GM03348 (cell line): ENCODE measurements at places on chromosomes 16 and 17.

GRCh38 chr17:55466671-55467070 lies 44.6 kb downstream of the SMIM36 start:
- DNase-seq = no peak

DNA sequence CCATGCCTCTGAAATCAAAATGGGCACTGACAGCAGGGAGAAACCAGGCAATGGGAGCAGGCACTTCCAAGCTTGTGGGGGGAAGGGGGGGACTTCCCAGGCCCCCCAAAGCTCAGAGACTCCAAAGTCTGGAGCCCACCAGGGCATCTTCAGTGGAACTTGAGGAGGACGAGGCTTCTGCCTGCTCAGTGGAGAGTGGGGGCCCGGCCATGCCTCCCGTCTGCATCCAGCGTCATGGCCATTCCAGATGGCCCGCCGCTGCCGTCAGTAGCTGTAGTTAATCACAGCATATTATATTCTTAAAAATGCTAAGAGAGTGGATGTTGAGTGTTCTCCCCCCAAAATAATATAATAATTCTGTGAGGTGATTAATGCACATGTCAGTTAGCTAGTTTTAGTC lies 315.2 kb downstream of the KCNJ2 start:
- DNase-seq = no peak

DNA sequence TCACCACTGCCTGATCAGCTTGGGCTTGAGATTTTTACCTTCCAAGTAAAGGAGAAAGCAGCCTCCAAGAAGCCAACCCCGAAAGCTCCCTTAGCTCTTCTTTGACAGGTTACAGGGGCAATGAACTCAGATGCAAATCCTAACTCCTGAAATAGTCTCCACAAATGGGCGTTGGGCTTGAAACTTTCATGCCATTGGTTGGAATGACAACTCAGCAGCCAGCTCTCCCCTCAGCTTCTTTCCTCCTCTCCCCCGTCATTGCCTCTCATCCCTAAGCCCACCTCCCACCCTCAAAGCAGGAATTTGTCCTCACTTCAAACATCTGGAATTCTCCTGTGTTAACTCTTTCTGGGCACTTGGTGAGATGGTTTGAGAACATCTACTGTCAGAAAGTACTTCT lies at the start of gene TAT:
TAT (minus strand) TSS at position 122 of the 400 bp plus-strand sequence. CDS start 677 bp downstream, outside the sequence.
- no peak for DNase-seq

DNA sequence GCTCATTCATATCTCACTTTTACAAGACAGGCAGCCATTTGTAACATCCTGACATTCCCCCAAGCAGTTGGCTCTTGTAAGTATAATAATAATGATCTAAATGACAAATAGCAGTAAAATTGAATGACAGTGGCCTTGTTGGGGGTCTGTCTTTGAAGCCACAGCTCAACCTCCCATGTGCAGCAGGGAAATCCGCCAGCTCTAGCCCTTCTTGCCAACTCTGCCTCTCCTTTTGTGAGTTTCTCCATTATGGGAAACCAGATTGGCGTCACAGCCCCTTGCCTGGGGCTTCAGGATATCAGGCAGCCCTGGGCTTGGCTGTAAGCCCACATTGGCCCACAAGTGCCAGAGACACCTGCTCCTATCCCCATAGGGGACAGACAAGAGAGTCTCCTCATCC lies 70.4 kb upstream of the CACNG5 start:
- no peak for DNase-seq

DNA sequence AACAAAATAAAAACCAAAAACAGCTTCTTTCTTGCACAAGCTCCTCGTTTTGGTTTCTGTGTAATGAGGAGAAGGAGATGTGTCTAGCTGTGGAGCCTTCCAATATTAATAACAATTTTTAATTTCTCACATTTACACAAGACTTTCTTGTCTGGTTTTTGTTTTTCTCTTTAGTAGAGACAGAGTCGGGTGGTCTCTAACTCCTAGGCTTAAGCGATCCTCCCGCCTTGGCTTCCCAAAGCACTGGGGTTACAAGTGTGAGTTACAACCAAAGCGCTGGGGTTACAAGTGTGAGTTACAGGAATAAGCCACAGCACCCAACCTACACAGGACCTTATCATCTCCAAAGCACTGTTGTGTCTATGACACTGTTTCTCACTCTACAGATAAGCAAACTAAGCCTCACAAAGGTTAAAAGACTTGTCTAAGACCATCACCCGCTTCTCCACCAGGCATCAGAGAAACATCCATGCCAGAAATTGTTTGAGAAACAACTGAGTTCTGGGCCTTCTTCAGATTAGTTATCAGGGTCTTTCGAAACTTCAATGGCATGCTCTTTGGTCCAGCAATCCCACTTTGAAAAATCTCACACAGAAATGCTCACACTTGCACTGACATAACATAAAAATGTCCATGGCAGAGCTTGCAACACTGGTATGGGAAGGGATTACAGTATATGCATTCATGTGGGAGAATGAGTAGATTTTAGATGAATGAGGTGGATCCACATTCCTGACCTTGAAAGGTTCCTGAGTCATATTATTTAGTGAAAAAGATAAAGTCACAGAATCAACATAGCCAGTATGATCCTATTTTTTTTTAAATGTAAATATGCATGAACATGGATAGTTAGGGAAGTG lies 3.9 kb downstream of the ABAT start:
- DNase-seq = peak; percentile 37

- no peak for DNase-seq
These were observed 564.5 kb downstream of the CDH8 start for GRCh38 chr16:61471737-61472136.

- DNase-seq = no peak
These were observed 31.0 kb upstream of the MFSD6L start for GRCh38 chr17:8830141-8830540.

DNA sequence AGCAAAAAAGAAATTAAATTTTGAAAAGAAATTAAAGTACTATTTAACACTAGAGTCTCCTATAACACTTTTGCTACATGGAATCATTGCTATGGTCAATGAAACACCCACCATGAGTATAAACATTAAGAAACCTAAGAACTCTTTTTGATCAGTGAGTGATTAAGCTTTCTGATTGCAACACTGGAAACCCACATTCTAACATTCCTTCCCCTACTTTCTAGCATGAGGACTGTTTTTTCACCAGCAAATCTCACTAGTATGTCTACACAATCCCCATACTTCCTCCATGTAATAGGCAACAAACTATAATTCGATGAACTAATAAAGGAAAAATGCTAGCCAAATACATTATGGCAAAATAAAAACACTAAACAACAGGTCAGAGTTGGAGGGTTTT lies 54.7 kb downstream of the SKAP1 start:
- DNase-seq = peak; percentile 69

DNA sequence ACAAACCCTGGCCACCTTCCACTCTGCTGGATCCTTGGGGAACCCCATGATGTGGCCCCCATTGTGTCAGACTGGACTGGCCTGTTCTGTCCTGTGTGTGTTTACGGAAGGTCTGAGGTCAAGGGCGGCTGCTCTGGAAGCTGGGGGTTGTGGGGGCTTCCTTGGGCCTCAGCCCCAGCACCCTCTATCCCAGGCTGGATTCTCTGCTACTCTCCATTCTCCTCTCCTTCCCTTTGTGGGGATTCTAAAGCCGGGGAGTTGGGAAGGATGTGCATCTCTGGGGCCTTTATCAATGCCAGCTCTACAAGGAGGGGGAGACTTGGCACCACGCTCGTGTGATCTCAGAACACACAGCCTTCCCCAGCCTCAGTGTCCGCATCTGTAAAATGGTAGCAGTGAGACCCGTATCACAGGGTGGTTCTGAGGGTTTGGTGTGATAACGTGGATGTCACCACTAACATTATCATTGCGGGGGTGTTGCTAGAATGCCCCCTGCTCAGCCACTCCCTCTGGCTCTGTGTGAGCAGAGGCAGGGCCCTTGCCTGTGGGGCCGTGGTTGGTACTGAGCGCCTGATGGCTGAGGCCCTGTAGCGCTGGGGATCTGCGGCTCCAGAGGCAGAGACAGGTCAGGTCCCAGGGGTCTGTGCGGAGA lies 18.1 kb downstream of the ADGRG1 start:
- DNase-seq = no peak

DNA sequence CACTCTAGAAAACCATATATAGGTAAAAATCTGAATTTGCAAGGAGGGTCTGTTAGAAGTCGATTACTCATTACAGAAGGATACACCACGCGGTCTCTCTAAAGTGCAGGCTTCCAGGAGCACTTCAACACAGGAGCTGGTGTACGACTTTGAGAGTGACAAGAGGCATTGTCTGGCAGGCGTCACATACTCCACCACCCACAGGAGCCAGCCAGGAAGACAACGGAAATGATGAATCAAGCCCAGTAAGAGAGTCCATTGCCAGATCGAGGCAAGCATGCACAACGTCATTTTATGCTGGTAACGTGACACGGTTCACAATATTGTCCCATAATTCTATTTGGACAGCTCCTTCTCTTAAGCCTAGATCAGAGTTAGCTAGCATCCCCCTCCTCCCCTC lies 15.0 kb upstream of the CACNG4 start:
- peak; percentile 70 for DNase-seq
